ENCODE measurements at places on chromosomes 1 and 21.

- DNase-seq: no peak
Measured at GRCh38 chr1:100883963-100884362, 10.7 kb downstream of the EXTL2 start.

DNA sequence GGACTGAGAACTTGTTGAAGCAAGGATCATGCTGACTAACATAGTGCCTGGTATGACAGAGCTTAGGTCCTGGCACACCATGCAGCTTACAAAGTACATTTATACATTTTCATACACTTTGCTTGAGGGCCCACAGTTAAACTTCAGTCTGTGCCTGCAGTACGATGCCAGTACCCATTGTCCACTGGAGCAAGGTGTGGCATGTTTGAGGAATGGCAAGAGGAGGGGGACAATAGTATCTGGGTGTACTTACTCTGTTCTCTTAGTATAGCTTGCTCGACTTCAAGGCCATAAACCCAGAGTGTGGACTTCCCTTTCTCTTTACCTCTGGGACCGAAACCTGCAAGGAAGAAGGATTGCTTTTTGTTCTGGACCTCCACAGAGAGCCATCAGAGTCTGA is 6.8 kb upstream of the YBX1 start:
- no peak for DNase-seq

- no peak for DNase-seq
Measured at GRCh38 chr1:235893840-235894239, 27.1 kb upstream of the LYST start.

GRCh38 chr21:19807201-19807600 is 1191.0 kb upstream of the NCAM2 start:
- no peak for DNase-seq

- no peak for DNase-seq
Measured at GRCh38 chr1:17002524-17002902, 9.2 kb downstream of the ATP13A2 start.

DNA sequence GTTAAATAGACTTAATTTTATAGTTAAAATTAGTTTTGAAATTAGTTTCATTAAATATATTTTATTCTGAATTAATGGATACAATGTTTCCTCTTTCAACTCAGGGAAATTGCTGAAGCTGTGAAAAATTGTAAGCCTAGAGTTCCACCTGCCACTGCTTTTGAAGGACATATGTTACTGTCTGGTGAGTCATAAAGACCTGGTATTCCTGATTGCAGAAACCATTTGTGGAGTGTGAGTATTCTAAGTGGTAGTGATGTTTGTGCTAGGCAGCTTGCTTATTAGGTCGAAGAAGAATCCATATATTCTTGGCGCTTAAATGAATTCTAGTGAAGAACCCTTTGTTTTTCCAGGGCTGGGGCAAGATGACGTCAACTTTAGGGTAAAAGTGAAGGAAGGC is 34.0 kb downstream of the MTR start:
- DNase-seq: no peak

DNA sequence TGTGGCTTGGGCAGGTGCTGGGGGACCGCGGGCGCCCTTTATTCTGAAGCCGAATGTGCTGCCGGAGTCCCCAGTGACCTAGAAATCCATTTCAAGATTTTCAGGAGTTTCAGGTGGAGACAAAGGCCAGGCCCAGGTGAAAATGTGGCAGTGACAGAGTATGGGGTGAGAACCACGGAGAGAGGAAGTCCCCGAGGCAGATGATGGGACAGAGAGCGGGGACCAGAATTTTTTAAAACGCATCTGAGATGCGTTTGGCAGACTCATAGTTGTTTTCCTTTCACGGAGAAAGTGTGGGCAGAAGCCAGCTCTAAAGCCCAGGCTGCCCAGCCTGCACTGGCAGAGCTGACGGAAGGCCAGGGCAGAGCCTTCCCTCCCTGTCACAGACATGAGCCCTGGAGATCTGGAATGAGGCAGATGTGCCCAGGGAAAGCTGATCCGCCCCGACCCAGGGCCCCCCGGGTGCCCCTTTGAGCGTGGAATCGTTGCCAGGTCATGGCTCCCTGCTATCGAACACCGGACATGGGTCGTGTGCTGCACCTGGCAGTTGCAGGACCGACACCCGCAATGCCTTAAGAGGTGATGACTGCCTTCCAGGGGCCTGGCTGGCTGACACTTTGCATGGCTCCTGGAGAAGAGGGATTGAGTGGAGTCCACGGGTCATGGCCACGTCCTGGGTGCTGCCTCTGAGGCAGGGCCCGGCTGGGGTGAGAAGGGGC is 6.5 kb upstream of the SLX9 start:
- no peak for DNase-seq

DNA sequence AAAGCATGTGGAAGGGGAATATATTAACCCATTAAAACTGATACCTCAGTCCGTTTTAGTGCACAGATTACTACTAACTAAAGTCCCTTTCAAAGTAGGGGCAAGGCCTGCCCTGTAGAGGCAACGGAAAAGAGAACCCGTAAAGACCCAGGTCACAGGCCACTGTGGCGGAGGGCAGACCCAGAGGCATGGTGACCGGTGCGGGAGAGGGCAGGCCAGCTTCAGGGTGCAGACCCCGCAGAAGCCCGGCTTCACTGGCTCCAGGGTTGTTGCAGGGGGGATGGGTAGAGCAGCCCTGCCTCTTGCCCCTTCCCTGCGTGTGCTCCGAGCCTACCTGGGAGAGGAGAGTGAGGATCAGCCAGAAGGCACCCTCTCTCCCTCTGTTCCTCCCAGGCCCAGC is 17.7 kb downstream of the CNTN2 start:
- DNase-seq: no peak

DNA sequence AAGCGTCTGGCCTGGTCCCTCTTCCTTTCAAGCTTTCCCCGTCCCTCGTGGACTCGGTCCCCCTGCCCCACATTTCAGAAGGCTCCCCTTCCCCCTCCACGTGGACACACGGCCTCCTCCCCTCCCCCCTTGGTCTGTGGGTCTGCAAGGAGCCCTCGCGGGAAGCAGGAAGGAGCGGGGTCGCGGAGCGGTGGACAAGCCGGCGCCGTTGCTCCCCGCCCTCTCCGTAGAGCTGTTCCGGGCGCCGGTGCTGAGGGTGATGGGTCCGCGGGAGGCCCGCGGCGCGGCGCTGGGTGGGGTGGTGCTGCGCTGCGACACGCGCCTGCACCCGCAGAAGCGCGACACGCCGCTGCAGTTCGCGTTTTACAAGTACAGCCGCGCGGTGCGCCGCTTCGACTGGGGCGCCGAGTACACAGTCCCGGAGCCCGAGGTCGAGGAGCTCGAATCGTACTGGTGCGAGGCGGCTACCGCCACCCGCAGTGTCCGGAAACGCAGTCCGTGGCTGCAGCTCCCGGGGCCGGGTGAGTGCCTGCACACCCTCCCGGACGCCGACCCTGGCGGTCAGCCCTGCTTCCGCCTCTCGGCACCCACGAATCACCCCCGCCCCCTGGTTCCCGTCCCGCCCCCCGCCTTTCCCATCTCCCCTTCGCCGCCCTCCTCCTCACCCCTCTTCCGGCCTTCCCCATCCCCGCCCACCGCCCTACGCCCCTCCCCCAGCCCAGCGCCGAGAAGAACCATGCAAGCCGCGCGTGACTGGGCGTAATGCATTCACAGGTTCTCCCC is 5.3 kb downstream of the FCRLB start:
- DNase-seq: peak; percentile 70

DNA sequence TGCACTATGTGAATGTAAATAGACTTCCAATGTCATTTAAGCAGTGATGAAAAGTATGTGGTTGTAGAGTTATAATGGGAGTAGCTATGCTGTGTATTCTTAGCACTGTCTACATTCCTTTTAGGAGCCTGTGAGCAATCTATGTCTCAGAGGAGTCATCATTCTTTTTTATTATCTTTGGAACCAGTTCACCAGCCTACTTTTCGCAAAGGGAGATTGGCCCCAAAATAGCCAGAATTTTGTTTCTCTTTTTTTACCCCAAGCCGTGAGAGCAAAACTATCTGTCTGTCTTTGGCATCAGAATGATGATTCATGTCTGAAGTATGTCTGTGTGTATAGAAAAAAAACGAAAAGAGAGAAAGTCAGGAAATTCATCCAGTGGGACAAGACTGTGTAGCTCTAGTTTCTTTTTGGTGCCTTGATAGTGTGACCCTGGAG is 44.2 kb downstream of the OSBPL9 start:
- DNase-seq: no peak

DNA sequence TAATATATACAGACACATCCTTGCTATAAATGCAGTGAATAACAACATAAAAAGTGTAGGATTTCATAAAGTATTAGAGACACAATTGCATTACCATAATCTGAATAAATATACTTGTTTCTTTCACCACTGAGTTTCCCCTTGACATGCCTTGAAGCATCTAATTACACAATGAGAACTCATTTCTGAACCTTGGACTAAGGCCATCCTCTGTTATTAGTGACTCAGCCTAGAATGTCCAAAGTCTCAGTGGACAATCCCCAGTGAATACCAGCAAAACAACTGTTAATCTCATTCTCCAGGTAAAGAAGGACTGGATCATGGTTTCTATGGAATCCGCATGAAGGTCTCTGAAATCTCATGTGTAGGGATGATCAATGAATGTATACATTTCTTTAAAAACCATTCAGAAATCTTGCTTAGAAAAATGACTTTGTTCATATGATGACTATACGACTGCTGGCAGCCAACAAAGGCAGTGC is at the start of gene OR2L5:
Gene OR2L5 (plus strand): TSS at position 432 of the 482 bp plus-strand sequence. CDS start 8,288 bp downstream, outside the sequence.
- no peak for DNase-seq

GRCh38 chr1:177786176-177786745 is 183.6 kb downstream of the SEC16B start:
- no peak for DNase-seq

GRCh38 chr1:7539769-7540175 is 231.3 kb upstream of the VAMP3 start:
- DNase-seq: no peak

DNA sequence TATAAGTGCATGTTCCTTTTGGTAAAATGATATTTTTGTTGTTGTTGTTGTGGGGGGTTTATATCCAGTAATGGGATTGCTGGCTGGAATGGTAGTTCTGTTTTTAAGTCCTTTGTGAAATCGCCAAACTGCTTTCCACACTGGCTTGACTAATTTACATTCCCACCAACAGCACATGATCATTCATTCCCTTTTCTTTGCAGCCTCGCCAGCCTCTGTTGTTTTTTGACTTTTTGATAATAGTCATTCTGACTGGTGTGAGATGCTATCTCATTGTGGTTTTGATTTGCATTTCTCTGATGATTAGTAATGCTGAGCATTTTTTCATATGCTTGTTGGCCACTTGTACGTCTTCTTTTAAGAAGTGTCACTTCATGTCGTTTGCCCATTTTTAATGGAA is 188.5 kb upstream of the CHRM3 start:
- no peak for DNase-seq

DNA sequence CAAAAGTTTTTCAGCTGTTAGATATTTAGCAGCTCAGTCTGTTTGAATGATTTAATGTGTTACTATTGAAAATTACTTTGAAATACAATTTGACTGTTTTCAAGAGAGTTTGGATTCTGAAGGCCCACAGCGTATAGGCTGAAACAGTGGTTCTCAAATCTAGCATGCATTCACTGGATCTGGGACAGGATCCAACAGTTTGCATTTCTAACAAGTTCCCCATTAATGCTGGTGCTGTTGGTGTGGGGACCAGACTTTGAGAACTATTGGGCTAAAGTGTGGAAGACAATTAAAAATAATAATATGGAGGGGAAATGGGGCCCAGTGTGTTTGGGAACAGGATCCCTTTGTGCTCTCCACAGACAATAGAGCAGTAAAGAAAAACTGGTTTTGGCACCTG is 31.9 kb downstream of the ITSN1 start:
- no peak for DNase-seq

- no peak for DNase-seq
Measured at GRCh38 chr1:117633068-117633345, 27.2 kb downstream of the TENT5C start.

DNA sequence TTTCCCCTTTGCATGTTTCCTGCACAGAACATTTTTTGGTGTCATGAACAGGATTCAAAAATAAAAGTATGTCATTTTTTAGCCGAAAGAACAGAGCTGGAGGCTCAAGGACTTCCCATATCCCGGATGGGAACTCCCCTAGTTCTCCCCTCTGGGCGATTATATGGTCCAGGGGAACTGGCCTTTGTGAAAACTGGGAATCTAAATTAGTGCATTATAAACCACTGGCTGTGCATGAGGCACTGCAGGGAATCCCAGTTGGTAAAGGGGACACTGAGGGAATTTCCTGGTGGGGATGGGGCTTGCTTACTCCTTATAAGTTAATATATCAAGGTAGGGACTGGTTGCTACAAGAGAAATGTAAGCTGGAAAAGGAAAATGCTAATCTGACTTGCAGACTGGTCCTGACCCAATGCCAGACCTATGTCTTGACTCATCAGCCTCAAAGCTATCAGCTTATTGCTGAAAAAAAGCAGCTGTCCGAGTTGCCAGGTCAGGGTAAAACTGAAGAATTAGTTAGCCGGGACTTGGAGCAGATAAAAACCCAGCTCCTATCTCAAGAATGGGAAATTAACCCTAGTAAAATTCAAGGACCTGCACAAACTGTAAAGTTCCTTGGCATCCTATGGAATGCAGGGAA is 122.6 kb downstream of the FCRL5 start:
- no peak for DNase-seq

GRCh38 chr1:22056936-22057335 is 4.4 kb downstream of the CDC42 start:
- no peak for DNase-seq

DNA sequence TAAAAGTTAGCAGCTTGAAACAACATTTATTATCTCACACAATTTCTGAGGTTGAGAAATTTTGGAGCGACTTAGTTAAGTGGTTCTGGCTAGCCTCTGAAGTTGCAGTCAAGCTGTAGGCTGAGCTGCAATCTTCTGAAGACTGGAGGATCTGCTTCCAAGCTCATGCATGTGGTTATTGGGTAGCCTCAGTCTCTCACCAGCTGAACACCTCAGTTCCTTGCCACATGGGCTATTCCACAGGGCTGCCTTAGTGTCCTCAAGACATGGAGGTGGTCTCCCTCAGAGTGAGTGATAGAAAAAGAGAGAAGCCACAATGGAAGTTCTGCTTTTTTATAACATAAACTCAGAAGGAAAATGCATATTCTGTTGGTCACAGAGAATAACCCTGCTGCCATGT is 92.0 kb upstream of the CAMK1G start:
- no peak for DNase-seq

GRCh38 chr1:115056395-115056798 is 26.8 kb downstream of the TSHB start:
- DNase-seq: no peak

DNA sequence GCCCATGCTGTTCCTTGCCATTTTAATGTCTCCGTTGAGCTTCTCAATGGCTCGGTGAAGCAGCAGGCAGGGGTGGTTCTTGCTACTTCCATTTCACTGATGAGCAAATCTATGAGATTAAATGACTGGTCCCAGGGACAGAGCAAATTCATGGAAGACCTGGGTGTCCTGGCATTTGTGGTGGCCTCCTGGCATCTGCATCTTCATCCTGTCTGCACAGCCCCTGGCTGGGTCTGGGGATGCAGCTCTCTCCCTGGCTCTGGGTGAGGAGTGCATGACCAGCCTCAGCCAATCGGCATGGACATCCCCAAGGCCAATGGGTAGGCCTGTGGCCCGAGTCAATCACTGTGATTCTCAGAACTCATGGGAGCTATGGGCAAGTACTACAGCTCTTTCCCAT is 261.7 kb downstream of the KCNJ6 start:
- no peak for DNase-seq

- DNase-seq: no peak
Measured at GRCh38 chr1:16167331-16168143, 11.7 kb upstream of the EPHA2 start.

All from nucleus accumbens (tissue), 56 donors.